ENCODE measurements at places on chromosomes 7 and 10.

DNA sequence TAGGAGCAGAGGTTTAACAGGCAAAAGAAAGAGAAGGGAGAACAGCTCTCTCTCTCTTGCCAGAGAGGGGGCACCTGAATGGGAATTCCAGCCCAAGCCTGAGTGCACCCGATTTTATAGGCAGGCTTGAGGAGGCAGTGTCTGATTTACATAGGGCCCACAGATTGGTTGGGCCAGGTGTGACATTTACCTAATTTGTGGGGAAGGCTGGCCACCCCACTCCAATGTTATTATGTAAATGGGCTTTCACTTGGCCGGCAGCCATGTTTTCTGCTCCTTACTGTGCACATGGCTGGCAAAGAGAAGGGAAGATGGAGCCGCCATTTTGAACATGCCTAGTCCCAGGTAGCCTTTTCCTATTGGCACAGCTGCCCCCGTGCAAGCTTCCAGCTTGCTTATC, 735.5 kb upstream of the AUTS2 start:
- no peak for DNase-seq

- DNase-seq, result no peak
These were observed 36.2 kb downstream of the TBATA start for GRCh38 chr10:70748801-70749573.

DNA sequence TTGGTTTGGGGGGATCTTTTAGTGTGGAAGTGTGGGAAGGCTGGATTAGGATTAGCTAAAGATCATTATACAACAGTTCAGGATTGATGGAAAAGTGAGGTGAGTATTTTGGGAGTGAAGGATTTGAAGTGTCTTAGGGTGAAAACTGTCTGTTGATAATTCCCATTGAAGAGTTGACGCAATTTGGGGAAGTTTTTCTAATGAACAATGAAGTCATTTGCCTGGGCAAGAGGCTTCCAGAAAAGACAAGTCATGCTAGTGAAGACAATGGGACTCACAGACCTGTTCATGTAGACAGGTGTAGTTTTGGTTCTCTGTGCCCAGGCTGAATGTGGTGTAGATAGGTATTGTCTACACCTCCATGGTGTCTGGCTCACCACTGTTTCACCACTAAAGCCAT, 194.3 kb upstream of the GPR26 start:
- no peak for DNase-seq

- DNase-seq, result no peak
These were observed 13.3 kb upstream of the ACSL5 start for GRCh38 chr10:112360308-112361270.

GRCh38 chr7:87128861-87129267, 23.4 kb upstream of the DMTF1 start:
- no peak for DNase-seq

GRCh38 chr7:78493401-78493800, 694.8 kb downstream of the PHTF2 start:
- no peak for DNase-seq

DNA sequence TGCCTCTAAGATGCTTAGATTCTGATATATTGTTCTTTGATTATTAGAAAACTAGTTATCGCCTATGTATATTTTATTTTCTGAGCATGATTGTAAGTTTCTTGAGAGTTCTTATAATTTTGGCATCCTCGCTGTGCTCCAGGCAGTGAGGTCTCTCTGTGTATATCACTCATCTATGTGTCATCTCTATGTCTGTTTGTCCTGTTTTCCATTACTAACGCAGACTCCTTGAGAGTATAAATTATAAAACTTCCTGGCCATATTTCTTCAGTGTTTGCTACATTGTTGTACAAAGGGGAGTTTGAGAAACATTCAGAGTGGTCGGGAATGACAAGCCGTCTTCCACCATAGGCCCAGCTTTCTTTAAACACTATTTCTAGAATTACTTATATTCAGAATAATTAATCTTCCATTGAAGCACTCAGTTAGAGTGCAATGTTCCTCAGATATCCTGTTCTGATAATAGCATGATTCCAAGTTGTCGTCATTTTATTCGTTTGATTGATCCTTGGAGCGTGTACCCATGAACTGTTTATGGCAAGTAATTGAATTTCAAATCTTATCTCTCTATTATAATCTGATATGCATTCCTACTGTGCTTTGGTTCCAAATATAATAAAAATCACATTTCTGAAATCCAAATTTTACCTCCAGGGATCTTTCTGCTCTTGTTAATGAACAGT, 206.6 kb downstream of the BAMBI start:
- no peak for DNase-seq

DNA sequence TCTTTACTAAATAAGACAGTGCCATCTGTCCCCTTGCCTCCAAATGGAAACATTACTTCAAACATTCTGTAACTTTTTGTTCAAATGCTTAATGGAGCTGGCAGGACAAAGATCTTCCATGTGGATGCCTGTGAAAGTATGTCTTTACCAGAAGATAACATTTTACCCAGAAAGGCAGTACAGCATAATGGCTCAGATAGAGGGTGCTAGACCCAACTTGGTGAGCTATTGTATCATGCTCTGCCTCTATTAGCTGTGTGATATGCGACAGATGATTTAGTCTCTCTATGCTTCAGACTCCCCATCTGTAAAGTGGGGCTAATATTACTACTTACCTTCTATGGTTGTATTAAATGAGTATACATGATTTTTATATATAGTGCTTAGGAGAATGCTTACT, 8.8 kb upstream of the SMKR1 start:
- DNase-seq, result peak; percentile 34

DNA sequence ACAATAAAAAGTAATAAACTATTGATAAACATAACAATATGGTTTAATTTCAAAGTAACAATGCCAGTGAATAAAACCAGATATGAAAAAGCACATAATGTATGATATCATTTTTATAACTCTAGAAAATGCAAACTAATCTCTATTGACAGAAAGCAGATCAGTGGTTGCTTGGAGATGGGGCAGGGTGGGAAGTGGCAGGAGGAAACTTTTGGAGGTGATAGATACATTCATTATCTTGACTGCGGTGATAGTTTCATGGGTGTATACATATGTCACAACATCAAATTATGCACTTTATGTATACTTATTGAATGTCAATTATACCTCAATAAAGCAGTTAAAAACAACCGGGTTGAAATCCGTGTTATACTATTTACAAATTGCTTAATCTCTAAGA, 16.0 kb upstream of the C1GALT1 start:
- DNase-seq, result no peak

DNA sequence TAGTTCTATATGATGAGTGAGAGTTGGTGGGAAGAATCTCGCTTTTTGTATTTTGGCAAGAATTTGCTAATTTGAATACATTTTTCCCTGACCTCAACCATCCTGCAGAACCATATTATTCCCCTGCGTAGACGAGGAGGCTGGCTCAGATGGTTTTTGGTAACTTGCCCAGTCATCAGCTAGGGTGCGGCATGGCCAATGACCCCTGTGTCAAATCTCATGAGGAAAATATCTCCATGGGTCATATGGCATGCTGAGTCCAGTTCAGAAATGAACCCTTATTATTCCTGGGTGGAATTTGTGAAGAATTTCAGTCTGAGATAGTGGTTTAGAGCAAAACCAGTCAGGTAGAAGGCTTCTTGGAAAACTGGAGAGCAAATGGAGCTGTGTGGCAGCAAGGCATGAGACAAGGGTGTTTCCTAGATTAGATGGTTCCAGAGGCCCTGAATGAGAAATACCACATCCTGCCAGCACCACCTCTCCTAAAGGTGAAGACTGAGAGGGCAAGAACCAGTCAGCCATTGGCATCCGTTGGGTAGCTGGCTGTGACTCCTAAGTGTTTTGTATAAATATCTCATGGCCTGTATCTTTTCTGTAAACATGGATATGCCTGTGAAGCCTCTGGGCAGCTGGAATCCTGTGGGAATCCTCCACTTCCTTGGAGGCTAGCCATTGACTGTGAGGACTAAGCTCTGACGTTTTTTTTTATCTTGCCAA, 5.8 kb upstream of the UPP1 start:
- no peak for DNase-seq

- no peak for DNase-seq
These were observed 11.9 kb upstream of the LRRC27 start for GRCh38 chr10:132319853-132320653.

- DNase-seq, result no peak
These were observed 31.0 kb downstream of the FRMPD2 start for GRCh38 chr10:48243487-48243886.

GRCh38 chr7:78770422-78771410, 682.8 kb downstream of the MAGI2 start:
- no peak for DNase-seq

DNA sequence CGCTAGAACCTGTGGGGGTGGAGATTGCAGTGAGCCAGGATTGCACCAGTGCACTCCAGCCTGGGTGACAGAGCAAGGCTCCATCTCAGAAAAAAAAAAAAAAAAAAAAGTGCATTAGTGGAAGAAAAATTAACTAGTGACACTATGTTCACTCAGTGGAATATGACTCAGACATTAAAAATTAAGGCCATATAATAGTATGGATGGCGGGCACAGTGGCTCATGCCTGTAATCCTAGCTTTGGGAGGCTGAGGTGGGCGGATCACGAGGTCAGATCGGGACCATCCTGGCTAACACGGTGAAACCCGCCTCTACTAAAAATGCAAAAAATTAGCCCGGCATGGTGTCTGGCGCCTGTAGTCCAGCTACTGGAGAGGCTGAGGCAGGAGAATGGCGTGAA, 3.4 kb downstream of the PHYH start:
- DNase-seq, result no peak

- no peak for DNase-seq
These were observed 15.8 kb downstream of the PLAC9 start for GRCh38 chr10:80148166-80148805.

DNA sequence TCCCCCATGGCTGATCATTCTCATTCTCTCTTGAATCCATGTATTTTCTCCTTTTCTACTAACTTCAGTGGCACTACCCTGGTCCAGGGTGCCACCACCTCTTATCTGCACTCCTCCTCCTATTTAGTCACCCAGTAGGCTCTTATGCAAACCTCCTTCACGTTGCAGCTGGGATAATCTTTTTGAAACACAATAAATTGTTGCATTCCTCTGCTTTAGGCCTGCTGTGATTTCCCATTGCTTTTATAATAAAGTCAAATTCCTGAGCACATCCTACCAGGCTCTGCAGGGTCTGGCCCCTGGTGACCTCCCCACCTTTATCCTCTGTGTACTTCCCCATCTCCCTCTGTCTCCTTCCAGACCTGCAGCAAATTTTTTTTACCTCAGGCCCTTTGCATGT, 112.7 kb upstream of the KIAA1217 start:
- no peak for DNase-seq

Data from CD4-positive, alpha-beta T cell (primary cell).